Activated T-helper 1 cell treated with anti-CD3 and anti-CD28 coated beads, Interleukin-2, amount 50 U/mL, for 16 hours (primary cell): ENCODE measurements at places on chromosomes 1 and 21.

DNA sequence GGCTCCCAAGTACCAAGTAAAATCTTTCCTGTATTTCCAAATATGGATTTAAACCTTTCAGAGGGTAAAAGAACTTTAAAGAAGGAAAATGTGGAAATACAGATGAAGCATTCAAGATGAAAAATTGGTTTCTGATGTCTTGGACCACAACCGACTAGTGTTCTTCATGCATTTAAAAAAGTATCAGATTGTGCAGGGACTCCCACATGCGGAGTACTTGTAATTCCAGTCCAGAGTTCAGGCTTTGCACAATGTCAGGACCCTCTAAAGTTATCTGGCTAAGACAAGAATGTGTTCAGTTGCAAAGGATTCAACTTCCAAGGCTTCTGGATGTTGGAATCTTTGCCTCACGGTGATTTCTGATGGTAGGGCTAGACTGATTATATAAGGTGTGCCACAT, 66.7 kb downstream of the RGL1 start:
- DNase-seq = no peak

GRCh38 chr1:55352080-55352810, 137.1 kb upstream of the USP24 start:
- DNase-seq = no peak

DNA sequence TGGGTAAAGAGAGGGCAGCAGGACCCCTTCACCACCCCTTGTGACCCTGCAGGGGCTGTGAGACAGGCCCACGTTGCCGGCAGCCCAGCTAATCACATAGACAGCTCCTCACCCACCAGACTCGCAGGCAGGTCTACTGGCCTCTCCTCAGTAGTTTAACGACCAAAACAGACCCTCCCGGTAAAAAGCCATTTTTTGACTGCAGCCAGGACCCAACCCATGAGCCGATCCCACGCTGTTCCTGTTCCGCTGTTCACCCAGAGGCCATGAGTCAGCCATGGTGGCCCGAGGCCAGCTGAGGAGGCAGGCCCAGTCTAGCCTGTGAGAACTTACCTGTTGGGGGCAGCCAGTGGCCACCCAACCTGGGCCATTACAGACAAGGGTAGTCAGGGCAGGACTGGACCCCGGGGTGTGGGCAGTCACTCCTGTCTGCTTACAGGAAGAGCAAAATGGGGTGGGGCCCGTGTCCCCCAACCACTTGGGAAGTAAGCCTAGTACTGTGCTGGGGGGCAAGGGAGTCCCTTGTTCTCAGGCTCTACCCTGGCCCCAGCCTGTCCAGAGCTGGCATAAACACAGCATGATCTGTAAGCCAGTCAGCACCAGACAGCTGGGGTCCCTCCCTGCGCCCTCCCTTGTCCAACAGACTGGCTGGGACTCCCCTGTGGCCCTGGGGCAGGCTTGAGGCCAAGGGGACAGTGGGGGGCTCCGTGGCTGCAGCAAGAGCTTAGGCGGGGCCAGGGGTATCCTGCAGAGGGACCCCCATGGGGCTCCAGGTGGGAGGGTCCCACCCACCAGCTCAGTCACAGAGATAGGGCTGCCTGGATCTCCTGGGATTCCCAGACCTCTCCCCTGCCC, 61.9 kb downstream of the WNT9A start:
- DNase-seq = no peak

DNA sequence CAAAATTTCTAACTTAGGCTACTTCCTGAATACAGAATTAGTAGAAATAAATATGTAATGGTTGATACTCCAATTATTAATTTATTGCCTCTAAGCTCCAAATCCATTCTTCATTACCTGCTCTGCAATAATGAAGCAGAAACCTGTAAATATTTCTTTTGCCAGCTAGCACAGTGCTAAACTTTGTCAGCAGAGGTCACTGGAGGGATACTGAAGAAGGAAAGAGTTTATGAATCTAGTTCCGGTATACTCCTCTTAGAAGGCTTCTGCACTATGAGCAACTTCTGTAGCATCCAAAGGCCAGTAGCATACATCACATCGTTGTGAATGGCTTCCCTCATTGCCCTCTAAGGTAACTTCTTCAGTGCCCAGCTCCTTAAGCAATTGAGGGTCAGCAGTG, 81.0 kb upstream of the LHX8 start:
- no peak for DNase-seq

- DNase-seq = no peak
These were observed 876 bp downstream of the SLAMF8 start for GRCh38 chr1:159827549-159827948.

DNA sequence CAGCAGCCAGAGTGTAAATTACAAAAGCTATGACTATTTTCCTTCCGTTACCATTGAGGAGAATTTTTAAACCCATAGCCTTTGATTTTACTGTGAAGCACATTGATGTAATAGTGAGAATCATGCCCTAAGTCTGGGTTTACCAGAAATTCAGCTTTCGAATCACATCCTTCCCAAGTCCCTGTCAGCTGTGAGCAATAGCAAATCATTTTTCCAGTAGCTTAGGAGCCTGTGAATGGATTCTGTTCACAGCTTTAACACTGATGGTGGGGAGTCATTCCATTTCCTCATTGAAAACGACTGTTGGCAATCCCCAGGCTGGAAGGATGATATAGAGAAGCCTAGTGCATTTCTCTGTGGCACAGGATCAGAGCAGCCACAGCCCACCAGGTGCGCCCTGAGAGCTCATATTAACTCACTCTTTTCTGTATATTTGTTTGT, 82.2 kb upstream of the C1orf105 start:
- DNase-seq = no peak

DNA sequence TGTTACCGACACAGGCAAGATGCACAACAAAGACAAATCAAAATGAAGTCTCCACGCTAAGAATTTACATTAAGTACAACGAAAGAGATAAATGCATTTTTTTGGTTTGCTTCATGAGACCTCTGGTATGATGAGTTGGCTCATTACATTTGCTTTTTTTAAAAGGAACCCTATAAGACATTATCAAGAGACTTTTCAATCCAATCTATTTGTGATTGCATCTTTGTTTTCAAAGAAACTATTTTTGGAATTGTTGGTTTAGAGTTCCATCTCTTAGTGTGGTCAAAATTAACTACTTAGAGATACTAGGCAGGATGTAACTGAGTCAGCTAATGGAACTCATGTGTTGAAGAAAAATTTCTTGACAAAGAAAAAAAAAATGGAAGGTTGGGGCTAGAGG, 200.1 kb downstream of the ZC3H11B start:
- no peak for DNase-seq

DNA sequence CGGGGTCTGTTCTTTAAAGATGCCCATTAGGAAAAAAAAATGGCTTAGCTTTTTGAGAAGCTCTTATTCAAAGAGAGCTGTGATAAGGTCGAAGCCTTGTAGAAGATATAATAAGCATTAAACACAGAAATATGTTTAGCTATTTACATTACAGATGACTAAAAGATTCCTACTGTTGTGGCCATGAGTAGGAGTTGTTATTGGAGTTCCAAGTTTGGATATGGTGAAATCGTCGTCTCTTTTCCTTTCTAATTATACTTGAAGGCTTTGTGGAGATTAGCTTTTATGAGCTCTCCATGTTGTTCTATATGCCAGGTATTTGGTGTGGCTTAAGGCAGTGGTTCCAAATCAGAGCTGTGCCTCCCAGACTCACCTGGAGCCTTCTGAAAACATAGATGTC, 79.9 kb upstream of the LAMC2 start:
- no peak for DNase-seq

DNA sequence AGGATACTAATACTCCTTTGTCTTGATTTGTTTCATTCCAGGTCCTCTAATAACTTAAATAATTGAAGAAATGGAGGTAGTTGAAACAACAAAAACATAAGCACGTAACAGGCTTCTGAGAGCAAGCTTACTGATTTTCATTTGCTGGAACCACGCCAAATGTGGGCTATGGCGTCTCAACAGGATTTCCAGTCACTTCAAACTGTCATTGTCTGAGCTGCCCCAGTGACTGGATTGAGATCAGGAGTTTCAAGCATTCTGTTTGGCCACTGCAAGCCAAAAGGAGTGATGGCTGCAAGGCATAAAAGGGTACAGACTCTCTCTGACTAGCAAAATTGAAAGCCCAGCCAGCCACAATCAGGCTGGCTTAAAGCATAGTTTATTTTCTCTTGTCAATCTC, 289.9 kb downstream of the DPYD start:
- no peak for DNase-seq

GRCh38 chr1:38193040-38193439, 146.4 kb upstream of the POU3F1 start:
- DNase-seq = no peak

DNA sequence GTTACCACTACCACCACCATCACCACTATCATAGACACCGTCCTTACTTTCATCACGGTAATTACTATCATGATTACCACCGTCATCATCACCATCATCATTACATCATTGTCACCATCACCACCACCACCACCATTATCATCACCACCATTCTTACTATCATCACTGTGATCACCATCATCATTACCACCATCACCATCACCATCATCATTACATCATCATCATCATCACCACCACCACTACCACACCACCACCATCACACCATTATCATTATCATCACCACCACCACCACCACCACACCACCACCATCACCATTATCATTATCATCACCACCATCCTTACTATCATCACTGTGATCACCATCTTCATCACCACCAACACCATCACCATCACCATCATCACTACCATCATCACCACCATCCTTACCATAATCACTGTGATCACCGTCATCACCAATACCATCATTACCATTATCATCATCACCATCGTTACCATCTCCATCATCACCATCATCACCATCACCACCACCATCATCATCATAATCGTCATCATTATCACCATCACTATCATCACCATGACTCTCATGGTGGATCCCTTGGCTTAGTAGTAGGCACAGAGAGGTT, 244.4 kb upstream of the C1orf174 start:
- DNase-seq = no peak

GRCh38 chr1:181972256-181972655, 89.3 kb downstream of the ZNF648 start:
- no peak for DNase-seq

- no peak for DNase-seq
These were observed 20.7 kb downstream of the CD34 start for GRCh38 chr1:207890136-207890738.

DNA sequence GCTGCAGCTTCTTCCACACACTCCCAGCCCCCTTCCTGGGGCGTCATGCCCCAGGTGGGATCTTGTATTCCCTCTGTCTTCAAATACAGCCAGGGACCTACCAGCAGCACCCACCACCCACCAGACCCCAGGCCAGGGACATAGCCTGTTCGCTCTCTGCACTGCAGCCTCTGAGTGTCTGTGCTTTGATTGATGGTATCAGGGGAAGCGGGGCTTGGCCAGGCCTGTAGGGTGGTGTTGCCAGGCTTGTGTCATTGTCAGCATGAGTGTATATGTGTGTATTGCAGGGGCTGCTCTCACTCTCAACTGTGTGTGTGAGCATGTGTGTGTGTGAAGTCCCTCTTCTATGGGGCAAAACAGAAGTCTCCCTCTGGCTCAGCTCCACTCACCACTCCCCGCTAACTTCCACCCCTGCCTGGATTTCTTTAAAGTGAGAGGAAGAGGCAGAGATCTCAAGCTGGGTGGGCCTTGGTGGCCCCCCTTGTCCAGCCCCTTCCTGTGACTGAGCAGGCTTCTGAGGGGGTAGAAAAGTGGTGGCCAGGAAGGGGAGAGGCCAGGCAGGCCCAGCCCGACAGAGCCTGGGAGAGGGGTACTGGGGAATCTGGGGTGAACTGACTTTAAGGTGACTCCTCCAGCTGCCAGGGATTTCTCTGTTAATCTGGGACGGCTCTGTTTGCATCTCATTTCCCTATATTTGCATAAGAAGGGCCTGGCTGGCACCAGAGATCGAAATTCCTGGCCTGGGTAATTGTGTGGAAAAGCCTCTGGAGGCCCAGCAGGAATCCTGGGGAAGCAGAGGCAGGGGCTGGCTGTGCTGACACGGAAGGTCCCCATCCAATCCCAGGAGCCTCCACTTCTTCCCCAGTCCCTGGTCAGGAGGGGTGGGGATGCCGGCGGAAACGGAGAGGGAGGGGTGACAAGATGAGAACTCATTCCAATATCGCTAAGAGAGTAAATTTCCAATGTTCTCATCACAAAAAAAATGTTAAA, 18.6 kb upstream of the ADGRB2 start:
- DNase-seq = no peak

- no peak for DNase-seq
These were observed 27.5 kb downstream of the ATP8B2 start for GRCh38 chr1:154352581-154353459.

DNA sequence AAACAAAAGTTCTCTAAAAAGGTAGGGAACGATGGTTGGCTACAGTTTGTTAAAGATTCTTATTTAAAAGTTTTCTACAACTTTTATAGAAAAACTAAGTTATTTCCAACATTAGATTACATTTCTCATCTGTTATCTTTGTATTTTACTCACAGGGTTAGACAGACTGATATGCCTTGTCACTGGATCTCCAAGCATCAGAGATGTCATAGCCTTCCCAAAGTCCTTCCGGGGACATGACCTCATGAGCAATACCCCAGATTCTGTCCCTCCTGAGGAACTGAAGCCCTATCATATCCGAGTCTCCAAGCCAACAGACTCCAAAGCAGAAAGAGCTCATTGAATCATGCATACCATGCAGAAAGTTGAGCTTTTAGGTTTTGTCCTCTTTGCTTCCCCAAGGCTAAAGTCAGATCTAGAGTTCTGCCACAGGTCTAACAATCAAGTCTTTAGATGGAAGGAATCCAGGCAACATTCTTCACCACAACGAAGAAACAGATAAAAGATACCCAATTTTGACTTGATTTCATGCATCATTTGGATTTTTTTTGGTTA, 10.3 kb downstream of the GAS5 start:
- DNase-seq = no peak

- no peak for DNase-seq
These were observed 100.0 kb downstream of the HLCS start for GRCh38 chr21:36866419-36866818.

- no peak for DNase-seq
These were observed 254.2 kb downstream of the PAPPA2 start for GRCh38 chr1:176717066-176717750.

DNA sequence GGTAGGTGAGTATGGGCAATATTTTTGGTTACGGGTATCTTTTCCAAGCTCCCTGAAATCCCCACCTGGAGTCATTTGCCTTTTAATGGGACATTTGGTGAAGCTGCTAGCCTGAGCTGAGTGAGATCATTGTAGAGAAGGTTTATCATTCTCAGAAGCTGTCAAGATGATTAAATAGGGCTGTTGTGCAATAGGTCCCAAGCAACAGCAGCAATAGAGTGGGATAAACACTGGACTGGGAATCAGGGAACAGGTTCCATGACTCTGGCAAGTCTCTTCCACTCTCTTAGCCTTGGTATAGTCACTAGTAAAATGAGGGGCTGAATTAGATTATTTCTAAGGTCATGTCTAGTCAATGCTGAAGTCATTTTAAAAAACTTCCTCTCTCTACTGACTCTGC, 30.3 kb upstream of the FAM78B start:
- DNase-seq = no peak

DNA sequence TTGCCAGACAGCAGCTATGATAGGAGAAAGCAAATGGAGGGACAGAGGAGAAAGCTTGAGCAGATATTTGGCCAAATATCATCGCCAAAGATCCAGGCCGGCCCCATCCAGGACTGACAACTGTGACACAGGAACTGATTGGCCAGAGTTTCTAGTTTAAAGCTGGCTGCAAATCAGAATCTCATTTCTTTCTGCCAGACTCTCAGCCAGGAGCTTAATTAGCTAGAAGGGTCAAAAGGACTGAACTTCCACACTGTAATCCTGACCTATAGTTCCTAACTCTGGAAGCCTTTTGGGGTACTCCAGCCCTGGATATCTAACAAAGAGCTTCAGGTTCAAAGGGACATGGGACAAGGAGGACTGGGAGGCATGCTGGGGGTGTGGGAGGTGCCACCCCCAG, 106.7 kb upstream of the GNG12 start:
- DNase-seq = no peak
